ENCODE measurements at places on chromosomes 5 and 9.

DNA sequence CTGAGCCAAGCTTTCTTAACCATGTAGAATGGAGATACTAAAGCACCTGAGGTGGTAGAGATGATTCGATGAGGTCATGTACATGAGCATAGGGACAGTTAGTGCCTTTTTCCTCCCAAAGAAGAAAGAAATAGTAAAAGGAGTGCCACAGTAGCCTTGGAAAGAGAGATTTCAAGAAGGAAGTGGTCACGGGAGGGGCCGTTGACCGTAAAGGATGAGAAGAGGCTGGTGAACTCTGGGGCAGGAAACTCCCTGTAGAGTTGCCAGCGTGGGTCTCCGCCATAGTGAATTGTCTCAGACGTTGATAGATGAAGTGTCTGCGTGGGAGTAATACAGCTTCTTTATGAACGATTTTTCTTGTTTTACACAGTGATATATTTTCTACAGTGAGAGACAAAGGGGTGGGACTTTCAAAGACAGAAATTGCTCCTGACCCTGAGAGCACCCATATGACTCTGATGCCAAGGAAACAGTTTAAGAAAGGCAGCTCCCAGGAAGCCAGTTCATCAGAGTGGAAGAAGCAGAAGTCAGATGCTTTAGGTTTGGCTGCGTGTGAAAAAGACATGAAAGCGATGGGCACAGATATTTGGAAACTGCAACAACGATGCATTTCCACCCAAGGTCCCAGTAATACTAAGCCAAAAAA lies 41.3 kb downstream of the UGCG start:
- no peak for DNase-seq

DNA sequence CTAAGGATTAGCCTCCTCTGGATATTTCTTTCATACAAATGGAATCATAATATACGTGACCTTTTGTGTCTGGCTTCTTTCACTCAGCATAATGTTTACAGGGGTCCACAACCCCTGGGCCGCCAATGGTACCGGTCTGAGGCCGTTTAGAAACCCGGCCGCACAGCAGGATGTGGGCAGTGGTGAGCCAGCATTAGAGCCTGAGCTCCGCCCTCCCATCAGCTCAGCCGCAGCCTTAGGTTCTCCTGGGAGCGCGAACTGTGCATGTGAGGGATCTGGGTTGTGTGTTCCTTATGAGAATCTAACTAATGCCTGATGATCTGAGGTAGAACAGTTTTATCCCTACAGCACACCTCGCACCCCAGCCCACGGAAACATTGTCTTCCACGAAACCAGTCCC lies 229.7 kb downstream of the ICE1 start:
- DNase-seq, result no peak

DNA sequence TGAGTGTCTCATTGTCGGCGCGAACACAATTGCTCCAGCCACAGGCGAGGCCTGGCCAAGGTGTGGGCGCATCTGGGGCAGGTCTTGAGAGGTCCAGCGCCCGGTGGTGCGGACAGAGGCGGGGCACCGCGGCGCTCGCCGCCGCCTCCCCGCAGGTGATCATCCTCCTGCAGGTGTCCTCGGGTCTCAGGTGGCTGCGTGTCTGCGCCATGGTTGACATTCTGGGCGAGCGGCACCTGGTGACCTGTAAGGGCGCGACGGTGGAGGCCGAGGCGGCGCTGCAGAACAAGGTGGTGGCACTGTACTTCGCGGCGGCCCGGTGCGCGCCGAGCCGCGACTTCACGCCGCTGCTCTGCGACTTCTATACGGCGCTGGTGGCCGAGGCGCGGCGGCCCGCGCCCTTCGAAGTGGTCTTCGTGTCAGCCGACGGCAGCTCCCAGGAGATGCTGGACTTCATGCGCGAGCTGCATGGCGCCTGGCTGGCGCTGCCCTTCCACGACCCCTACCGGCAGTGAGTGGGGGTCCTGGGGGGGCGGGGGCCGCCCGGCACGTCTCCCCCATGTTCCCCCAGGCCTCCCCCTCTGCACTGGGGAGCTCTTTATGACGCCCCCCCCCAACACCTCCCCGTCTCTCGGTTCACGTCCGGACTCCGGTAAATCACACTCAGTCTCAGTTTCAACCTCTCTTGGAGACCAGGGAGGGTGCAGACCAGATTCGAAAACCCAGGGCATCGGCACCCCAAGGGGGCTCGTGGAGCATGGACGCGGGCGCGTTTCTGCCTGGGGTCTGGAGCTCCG lies 446 bp downstream of the NXNL2 start:
- DNase-seq, result no peak

- DNase-seq, result no peak
Measured at GRCh38 chr5:143372187-143372829, 31.2 kb downstream of the NR3C1 start.

DNA sequence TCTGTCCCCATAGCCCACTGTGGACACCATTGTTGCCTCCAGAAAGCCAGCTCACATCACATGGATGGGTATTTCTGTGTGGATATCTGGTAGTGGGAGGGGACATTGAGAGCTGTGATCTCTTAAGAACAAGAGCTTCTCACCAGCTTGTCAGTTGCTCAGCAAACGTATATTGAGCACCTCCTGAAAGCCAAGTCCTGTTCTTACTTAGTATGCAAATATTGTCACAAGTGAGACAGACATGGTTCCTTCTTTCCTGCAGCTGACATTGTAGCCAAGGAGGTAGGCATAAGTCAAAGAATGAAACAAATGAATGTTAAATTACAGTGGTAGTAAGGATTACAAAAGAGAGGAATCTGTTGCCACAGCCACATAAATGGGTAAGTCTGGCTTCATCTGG lies 3.8 kb downstream of the TCOF1 start:
- DNase-seq, result no peak

GRCh38 chr9:124877021-124877782 lies 15.3 kb downstream of the ARPC5L start:
- DNase-seq, result no peak

GRCh38 chr9:18385696-18386490 lies 88.1 kb upstream of the ADAMTSL1 start:
- no peak for DNase-seq

- DNase-seq, result no peak
Measured at GRCh38 chr9:109161471-109161870, 5.6 kb downstream of the FRRS1L start.

DNA sequence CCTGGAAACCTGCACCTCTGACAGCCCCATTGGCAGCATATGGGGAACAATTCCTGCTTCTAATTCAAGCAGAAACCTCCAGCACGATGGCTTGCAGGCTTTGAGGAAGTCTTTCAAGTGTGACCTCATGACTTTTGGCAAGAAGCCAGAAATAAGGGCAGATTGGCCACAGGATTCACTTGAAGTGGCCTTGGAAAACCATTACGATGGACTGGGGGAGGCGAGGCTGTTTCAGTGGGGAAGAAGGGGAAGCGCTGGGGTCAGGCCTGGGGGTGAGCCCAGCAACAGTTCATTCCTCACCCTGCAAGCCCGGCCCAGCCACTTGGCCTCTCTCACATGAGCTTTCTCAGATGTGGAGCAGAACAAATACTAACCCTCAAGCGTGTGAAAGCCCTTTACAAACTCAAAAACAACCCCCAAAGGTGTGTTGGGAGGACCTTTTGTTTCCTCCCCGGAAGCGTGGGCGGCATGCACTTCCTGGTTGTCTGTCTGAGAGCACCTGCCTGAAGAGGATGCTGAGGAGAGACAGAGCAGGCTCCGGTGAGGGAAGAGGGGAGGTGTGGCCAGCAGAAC lies 26.9 kb upstream of the EEIG1 start:
- DNase-seq, result no peak

- no peak for DNase-seq
Measured at GRCh38 chr9:127983847-127984289, 3.1 kb upstream of the EEIG1 start.

GRCh38 chr5:91307048-91307447 lies 76.1 kb downstream of the ARRDC3 start:
- DNase-seq, result no peak

DNA sequence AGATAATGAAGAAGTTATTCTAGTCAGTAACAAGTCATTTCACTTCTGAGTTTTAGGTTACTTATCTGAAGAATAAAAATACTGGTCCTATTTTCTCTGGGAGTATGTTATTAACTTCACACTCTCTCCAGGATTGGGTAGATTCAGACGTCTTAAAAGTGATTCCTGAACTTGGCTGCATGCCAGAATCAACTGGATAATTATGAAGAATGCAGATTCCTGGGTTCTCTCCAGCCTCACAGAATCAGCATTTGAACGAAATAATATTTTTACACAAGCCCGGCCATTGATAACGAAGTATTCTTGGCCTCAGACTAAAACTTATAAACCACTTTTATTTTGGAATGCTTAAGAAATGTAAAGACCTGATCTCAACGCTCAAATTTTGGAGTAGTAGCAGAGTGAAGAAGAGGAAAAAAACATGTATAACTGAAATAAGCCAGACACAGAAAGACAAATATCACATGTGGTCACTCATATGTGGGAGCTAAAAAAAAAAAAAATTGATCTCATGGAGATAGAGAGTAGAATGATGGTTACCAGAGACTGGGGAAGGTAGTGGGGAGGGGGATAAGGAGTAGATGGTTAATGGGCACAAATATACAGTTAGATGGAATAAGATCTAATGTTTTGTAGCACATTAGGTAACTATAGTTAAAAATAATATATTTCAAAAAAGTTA lies 507.3 kb downstream of the ISL1 start:
- DNase-seq, result no peak

DNA sequence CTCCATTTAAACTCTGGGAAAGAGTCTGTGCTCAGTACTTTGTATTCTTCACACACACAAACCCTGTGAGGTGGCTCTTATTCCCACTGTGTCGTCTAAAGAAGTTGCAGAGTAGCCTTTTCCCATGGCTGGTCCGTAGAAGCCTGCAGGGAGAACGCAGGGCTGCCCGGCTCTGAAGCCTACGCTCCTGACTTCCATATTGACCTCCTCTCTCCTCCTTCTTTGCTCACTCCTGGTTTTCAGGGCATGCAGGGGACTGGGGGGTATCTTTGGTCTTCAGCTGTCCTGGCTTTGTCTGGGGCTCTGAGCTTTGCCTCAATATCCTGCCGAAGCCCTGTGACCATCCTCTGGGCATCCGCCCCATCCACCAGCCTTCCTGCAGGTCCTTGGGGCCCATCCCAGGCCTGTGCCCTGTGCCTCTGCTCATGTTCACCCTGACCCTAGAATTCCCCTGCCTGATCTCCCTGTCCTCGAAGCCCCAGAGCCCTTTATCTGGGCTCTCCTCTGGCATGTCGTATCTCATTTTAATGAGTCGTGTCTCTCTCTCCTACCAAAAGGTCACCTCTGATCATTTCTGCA lies 83.8 kb upstream of the FSTL4 start:
- no peak for DNase-seq

GRCh38 chr9:35606138-35606504 lies 1.1 kb downstream of the TESK1 start:
- no peak for DNase-seq

DNA sequence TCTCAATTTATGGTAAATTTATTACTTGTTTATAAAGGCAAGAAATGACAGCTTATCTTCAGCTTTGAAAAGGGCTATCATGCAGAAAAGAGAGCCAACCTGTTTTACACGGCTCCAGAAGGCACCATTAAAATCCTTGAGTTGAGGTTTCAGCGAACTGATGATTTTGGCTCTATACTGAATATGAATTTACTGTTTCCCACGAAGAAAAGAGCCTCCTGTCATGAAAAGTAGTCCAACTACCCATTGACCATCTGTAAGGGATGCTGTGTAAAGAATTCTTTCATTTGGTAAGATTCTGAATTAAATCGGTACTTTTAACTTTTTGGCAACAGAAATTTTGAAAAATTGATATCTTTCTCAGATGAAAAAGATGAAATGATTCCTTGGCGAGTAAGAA lies 657.6 kb upstream of the ZNF608 start:
- no peak for DNase-seq

GRCh38 chr9:121388140-121388905 lies 18.3 kb upstream of the STOM start:
- DNase-seq, result no peak

DNA sequence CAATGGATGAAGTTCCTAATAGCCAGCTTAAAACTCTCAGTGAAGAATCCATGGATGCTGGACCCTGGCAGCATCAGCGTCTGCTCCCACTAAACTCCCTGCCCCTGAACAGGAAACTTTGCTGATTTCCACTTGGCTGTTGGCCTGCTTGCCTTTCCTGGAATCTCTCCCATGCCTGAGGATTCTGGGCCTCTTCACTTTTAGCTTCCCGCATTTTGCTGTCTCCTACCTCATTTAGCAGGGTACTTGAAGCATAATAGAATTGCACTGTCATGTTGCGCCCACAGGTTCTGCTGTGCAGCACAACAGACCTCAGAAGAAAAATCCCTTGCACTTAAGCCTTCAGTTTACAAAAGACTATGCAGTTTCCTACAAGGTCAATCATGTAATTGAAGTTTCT lies 127.6 kb downstream of the DROSHA start:
- no peak for DNase-seq

DNA sequence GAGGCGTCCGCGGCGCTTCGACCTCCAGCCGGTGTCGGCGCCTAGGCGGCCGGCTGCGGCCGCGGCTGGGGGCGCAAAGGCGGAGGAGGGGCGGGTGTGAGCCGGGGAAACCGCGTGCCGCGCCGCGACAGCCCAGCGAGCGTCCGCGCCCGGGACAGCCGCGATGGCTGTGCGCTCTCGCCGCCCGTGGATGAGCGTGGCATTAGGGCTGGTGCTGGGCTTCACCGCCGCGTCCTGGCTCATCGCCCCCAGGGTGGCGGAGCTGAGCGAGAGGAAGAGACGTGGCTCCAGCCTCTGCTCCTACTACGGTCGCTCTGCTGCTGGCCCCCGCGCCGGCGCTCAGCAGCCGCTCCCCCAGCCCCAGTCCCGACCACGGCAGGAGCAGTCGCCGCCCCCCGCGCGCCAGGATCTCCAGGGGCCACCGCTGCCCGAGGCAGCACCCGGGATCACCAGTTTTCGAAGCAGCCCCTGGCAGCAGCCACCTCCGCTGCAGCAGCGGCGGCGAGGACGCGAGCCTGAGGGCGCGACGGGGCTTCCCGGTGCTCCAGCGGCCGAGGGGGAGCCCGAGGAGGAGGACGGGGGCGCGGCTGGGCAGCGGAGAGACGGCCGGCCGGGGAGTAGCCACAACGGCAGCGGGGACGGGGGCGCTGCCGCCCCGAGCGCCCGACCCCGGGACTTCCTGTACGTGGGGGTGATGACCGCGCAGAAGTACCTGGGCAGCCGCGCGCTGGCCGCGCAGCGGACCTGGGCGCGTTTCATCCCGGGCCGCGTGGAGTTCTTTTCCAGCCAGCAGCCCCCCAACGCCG lies 605 bp downstream of the CHSY3 start:
- no peak for DNase-seq

- no peak for DNase-seq
Measured at GRCh38 chr5:155556222-155556621, 542.7 kb downstream of the KIF4B start.

GRCh38 chr5:14240359-14240758 lies 97.2 kb downstream of the TRIO start:
- peak; percentile 62 for DNase-seq
